ENCODE measurements at places on chromosomes 12 and 14.

DNA sequence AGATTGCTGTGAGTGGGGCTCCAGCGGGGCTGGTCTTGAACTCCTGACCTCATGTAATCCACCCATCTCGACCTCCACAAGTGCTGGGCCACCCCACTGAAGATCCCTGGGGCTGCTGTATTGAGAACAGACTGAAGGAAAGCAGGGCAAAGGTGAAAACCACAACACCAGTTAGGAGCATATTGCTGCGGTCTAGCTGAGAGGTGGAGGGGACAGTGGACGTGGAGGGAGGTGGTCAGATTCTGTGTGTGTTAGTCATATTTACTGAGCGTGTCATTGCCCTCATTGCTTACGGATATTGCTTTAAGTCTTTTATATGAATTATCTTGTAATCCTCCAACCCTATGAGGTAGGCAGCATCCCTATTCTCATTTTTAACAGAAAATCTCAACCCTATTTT is 69.0 kb upstream of the OVCH1 start:
- no peak for DNase-seq

DNA sequence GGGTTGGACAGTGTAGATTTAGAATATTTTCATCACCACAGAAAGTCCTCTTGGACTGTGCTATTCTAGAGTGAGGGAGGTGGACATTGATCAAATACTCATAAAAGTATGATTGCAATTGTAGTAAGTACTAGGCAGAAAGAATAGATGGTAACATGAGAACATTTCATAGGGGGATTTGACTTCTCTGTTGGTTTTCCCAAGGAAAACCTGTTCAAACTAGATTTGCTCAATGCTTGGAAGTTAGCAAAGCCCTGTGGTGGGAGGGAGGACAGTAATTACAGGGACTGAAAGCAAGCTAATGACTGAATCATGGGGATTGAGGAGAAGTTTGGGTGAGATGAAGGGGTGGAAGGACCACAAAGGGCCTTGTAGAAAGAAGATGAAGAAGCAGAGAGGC is 24.4 kb upstream of the EID3 start:
- DNase-seq: no peak

DNA sequence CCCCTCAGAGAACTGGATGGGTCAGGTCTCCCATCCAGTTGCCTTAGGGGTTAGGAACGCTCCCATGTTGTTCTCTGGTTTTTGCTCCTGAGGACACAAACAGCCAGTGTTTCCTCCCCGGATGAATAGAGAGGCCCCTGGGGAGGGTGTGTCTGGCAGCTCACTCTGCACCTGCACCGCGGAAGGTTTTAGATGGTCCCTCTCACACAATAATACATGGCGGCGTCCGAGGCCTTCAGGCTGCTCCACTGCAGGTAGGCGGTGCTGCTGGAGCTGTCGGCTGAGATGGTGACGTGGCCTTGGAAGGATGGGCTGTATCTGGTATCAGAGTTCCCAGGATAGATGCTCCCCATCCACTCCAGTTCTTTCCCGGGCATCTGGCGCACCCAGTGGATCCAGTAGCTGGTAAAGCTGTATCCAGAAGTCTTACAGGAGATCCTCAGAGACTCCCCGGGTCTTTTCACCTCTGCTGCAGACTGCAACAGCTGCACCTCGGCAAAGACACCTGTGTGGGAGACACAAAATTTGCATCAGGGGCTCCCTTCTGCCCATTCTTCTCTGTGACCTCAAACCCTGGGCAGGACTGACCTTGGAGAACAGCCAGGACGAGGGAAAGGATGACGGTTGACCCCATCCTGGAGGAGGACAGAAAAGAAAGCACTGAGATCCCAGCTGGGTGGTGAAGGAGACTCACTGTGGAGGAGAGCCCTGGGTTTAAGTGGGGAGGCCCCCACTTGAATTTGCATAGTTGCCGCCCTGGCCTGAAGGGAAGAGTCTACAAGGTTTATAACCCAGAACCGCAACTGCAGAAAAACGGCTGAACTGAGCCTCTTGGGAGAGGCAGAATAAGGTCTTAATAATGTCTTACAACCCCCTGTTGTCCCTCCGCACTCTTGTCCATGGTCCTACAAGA is 1324.8 kb downstream of the TMEM121 start:
- no peak for DNase-seq

DNA sequence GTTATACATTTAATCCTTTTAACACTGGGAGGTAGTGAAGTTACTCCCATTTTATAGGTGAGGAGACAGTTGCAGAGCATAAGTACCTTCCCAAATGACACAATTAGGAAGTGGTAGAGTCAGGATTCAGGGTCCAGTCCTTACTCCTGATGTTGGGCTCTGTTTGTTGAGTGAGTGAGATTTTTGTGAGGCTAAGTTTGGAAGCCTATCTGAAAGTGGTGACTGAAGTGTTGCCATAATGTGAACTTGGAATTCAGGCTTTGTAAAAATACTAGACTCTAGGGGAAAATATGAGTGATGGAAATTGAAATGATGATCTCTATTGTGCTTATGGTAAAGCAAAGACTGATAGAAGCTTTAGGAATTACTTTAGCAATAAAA is 2.2 kb downstream of the NUDT4 start:
- DNase-seq: no peak

DNA sequence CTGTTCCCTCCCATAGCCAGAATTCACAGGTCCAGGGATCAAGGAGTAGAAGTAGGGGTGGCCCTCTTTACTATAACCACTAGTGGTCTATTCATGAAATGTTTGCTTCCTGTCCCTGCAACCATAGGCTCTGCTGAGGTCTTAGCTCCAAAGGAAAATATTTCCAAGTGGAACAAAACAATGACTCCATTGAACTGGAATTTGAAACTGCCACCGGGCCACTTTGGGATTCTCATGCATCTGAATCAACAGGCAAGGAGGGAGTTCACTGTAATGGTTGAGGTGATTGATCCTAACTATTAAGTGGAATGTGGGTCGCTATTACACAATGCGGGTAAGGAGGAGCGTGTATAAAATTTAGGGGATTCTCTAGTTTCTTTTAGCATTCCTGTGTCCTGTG is 197.0 kb downstream of the ETNK1 start:
- no peak for DNase-seq

DNA sequence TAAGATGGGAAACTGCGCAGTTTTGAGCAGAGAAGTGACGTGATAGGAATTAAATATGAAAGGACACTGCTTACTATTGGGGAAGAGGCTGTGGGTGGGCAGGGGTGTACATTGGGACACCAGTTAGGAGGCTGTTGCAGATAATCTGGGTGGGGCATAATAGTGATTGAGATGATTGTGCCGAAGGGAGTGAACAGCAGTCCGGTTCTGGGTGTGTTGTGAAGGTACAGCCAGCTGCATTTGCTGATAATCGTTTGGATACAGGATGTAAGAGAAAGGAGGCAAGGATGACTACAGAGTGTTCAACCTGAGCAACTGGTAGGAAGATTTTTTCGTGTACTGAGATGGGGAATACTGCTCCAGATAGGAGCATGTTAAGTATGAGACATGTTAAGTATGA is 205.2 kb upstream of the NEDD1 start:
- DNase-seq: no peak

GRCh38 chr12:57046947-57047890 is 2.7 kb downstream of the MYO1A start:
- DNase-seq: no peak

GRCh38 chr14:104773505-104774452 is 20.8 kb downstream of the SIVA1 start:
- no peak for DNase-seq

DNA sequence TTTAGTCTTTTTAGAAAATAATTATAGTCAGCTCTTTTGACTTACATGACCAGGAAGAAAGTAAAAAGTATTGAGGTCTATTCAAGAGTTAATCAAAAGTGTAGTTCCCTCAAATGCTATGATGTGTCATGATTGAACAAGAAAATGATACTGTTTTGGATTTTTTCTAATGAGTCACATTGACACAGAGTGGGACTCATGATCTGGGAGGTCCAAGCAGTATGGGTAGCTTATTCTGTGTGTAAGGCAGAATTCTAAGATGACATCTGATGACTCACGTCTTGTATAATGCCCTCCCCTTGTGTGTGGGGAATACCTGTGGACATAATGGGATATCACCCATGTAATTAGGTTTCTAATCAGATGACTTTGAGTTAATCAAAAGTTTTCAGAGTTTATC is 178.1 kb upstream of the DDHD1 start:
- DNase-seq: no peak

DNA sequence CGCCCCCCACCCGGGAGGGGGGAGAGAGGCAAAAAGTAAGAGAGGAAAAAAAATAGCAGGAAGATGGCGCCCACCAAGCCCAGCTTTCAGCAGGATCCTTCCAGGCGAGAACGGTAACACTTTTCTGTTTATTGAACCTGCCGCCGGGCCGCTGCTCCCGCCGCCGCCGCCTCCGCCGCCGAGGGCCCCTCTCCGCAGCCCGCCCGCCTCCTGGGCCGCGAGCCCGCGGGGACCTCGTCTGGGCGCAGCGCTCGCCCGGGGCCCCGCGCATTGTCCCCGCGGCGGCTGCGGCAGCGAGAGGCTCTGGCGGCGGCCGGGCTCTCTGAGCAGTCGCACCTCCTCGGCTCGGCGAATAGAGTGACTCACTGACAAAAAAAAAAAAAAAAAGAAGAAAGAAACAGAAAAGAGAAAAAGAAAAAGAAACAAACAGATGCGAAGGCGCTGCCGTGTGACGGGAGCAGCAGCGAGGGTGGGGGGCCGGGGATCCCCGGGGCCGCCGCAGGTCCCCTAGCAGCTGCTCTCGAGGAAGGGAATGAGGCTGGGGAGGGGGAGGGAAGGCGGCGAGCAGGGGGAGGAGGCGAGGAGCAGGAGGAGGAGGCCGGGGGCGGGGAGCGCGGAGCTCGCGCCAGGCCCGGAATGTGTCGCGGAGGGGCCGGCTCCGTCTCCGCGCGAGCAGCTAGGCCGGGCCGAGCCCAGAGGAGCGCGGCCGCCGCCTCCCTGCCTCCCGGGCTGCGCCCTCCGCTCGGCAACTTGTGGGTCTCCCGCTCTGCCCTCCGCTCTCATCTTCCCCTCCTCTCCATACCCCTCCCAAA is 781 bp downstream of the NPAS3 start:
- peak; percentile 87 for DNase-seq

DNA sequence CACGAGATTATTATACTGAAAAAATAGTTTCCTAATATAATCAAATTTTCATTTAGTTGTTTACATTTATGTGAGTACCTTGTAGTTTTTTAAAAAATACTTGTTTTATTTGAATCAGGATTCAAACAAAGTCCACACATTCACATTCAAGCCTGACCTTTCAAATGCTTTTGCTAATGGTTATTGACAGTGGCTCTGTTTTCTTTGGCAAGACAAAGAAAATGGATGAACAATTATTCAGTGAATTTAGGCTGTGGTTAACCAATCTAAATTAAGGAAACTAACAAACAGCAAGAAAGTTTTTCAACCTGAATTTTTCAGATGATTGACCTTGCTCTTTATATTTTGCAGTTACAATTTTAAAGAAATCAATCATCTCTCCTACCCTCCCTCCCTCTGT is 9.7 kb downstream of the SLC4A8 start:
- no peak for DNase-seq

DNA sequence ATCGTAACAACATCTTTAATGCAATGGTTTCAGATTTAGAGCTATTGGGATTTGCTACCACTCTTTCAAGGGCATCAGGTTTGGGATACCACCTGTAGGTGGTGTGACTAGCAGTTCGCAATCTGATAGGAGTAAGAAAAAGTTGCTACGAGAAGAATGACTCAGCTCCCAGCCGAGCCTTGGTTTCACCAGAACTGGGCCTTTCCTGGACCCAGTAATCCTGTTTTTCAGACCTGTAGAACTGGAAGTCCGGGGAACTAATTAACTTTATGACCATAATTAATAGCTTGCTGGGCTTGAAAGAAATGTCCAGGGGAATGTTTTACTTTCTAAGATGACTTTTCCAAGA is 770 bp downstream of the ABHD4 start:
- DNase-seq: peak; percentile 74

- DNase-seq: no peak
Measured at GRCh38 chr14:38256533-38256840, 594 bp upstream of the CLEC14A start.

GRCh38 chr14:88815980-88816379 is 8.5 kb upstream of the TTC8 start:
- DNase-seq: no peak

- DNase-seq: no peak
Measured at GRCh38 chr12:98973395-98973794, 328.3 kb downstream of the APAF1 start.

DNA sequence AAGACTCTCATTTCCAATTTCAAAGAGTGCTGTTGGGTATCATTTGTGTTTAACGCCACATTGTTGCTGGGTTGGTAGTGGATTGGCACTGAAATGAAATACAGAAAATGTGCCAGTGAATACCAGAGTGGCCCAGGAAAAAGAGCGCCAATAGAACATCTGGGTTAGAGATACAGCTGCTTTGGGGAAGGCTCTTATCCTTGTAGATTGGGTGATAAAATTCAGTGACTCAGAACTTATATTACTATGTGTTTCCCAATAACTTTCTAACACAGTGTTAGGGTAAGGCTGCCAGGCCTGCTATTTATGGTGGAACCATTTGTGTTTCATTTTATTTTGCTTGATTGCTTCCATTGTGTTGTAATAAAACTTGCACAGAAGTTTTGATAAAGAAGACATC is 168.2 kb upstream of the SSTR1 start:
- DNase-seq: no peak

DNA sequence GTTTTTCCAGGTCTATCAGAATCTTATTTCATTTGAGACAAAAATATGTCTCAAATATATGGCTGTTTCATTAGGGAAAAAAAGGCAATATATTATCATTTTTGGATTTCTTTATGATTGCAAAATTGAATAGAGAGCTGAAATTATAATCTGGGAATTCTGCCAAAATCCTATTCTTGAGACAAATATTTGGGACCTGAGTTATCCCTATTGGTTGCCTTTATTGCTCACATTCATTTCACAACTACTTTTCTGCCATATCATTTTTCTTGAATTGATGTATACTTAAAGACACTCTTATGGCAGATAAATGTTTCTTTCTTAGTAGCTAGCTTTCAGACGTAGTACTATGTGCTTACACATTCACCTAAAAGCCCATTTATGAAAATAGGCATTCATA is 241.6 kb upstream of the NOVA1 start:
- no peak for DNase-seq

DNA sequence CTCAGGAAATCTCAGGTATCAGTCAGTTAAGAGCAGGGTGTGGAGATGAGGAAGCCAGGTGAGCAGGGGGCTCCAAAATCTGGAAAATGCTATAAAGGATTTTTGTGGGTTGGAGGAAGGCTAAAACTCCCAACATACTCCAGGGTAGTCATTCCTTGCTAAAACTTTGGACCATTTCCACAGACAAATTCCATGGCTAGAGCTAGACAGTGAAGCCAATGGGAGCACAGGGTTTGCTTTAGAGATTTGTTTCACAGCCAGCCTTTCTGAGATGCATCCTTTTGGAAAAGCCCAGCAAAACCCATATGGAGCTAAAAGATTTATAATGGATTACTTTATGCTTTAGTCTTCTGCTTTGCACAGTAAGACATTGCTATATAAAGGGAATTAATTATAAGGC is 146.5 kb downstream of the SAMD4A start:
- DNase-seq: no peak
